Pancreas (tissue), 10 donors: ENCODE measurements at places on chromosomes 16 and 17.

GRCh38 chr16:23561586-23561985, 4.1 kb downstream of the UBFD1 start:
- no peak for DNase-seq
- no peak overlapping the region for H3K27ac ChIP-seq
- H3K36me3 ChIP-seq: peaks cover 20% of the 10 kb centered on the region

DNA sequence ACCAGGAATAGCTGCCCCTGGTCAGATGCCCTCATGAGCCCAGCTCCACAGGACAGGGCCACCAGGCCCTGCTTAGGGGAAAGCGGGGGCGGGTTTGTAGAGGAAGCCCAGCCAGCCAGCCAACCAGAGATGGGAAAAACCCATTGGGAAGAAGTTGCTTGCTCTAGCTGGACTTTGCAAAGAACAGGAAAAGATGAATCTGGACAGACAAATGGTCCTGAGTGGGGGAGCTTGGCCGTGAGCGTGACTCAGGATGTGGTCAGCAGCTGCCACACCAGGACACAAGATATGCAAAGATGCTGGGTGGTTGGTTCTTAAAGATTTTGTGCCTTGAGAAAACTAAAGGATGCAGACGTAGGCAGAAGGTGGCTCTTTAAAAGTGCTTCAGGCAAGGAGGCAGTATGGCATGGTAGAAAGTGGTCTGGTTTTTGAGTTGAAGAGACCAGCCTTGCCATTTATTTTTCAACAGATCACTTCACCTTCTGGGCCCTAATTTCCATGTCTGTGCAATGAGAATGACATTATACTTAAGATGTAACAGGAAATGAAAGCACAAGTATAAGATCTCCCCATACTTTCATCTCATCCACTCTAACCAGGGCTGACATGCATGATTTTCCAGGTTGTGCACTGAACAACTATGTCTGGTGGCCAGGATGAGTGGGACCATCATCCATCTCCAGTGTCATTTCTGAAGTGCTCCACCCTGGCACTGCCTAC, 27.8 kb upstream of the HEATR6 start:
- no peak for DNase-seq
- no peak overlapping the region for H3K27ac ChIP-seq
- H3K4me1 ChIP-seq: no peaks in the 10 kb centered on the region
- no peak overlapping the region for H3K4me3 ChIP-seq

- no peak overlapping the region for H3K4me3 ChIP-seq
- no peak for DNase-seq
- no peaks in the 10 kb centered on the region for H3K27me3 ChIP-seq
- H3K27ac ChIP-seq: no peak overlapping the region
These were observed 30.4 kb downstream of the ABCC1 start for GRCh38 chr16:15979801-15980200.

DNA sequence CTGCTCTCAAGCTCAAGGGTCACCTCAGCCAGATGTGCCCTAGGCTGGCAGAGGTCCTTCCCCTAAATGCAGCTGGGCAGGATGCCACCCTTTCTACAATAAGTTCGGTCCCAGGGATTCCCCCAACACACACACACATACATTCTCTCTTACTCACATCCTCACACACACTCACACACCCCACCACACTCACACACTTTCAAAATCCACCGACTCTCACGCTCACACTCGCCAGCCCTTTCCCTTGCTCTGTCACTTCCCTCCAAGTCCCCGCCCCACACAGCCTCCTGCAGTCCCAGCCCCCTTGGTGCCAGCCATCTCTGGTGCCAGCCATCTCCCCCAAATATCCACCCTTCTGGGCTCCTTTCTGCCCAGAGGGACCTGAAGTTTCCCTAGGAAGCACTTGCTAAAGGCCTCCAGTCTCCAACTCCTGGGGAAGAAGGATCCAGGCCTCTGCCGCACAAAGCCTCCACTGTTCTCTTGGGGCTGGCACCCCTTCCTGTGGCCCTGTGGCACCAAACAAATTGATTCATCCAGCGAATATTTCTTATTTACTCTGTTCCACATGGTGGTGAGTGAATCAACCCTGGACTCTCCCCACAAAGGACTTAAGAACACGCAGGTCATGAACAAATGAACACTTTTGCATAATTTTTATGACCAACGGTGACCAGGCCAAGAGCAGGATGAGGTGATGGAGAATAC, 3.8 kb upstream of the USP36 start:
- H3K36me3 ChIP-seq: no peaks in the 10 kb centered on the region
- no peaks in the 10 kb centered on the region for H3K27me3 ChIP-seq
- DNase-seq: peak; percentile 26
- H3K27ac ChIP-seq: no peak overlapping the region
- H3K4me1 ChIP-seq: peaks cover 7% of the 10 kb centered on the region
- no peak overlapping the region for H3K4me3 ChIP-seq

- H3K27ac ChIP-seq: peak overlapping the region; percentile 50
- no peak overlapping the region for H3K4me3 ChIP-seq
- H3K27me3 ChIP-seq: no peaks in the 10 kb centered on the region
- peaks cover 9% of the 10 kb centered on the region for H3K4me1 ChIP-seq
These were observed 13.1 kb downstream of the CCR7 start for GRCh38 chr17:40551879-40552768.

DNA sequence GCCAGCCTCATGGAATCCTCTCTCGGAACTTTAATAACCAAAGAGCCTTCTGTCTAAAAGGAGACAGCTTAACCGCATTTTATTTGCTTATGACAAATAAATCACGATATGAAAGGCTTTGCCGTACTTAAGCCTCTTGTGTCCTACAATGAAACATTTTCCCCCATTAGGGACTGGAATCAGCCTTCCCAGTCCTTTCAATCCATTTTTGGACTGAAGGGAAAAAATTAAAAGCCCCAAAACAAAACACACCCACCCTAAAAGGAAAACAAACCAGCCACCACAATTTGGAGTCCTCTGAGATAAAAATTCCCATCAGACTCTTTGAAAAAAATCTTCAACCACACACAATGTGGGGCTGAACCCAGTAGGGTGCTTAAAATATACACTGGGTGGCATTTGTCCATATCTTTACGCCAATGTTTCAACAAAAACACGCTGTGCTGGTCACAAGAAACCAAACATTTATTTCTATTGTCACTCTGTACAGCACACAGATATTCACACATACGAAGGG, 3.0 kb downstream of the HOXB4 start:
- no peak overlapping the region for H3K4me3 ChIP-seq
- H3K27me3 ChIP-seq: peaks cover 54% of the 10 kb centered on the region
- no peaks in the 10 kb centered on the region for H3K4me1 ChIP-seq

GRCh38 chr17:9814337-9814945, 7.4 kb downstream of the GSG1L2 start:
- H3K4me1 ChIP-seq: no peaks in the 10 kb centered on the region
- H3K27ac ChIP-seq: no peak overlapping the region
- H3K27me3 ChIP-seq: no peaks in the 10 kb centered on the region
- no peak for DNase-seq

- no peaks in the 10 kb centered on the region for H3K36me3 ChIP-seq
- H3K4me3 ChIP-seq: no peak overlapping the region
- no peaks in the 10 kb centered on the region for H3K27me3 ChIP-seq
- H3K27ac ChIP-seq: no peak overlapping the region
- no peaks in the 10 kb centered on the region for H3K4me1 ChIP-seq
These were observed 66.8 kb downstream of the DNAH3 start for GRCh38 chr16:21083729-21084268.

DNA sequence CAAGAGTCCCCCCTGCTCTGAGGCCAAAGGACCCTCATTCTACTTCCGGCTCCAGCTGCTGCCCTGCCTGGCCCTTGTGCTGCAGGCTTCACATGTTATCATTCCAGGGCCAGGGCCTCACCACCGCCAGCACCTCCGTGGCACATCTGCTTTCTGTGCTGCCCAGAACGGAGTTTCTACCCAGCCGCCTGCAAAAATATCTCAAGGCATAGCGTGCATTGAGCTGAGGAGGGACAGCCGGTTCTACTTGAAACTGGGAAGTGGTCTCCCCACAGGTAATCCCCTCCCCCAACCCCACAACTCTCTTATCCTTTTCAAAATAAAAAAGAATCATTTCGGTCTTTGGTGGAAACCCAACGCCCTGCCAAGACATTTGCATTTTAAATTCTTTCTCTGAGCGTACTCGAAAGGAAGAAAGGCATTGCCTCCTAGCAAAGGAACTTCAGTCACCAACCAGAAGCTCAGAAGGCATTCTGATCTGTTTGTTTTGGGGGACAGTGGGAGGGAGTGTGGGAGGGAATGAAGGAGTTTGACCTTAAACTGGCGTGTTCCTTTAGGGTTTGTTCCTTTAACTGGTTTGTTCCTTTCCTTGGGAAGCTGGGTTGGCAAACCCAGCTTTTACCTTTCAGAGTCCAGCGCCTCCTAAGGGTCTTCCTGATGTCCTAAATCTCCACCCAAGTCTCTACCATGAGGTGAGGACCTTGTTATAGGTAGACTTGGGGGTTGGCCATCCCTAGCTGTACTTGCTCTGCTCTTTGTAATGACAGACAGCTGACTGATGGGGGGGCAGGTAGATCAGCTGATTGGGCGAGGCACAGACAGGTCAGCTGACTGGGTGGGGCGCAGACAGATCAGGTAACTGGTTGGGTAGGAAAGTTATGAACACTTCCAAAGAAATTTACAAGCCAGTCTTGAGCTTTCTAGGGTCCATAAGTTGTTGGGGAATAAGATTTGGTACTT, 33.4 kb upstream of the PIK3R6 start:
- no peaks in the 10 kb centered on the region for H3K4me1 ChIP-seq
- no peak for DNase-seq
- no peak overlapping the region for H3K4me3 ChIP-seq
- H3K27ac ChIP-seq: no peak overlapping the region
- peaks cover 10% of the 10 kb centered on the region for H3K27me3 ChIP-seq

- no peaks in the 10 kb centered on the region for H3K27me3 ChIP-seq
- H3K36me3 ChIP-seq: peaks cover 2% of the 10 kb centered on the region
- H3K4me3 ChIP-seq: peak overlapping the region; percentile 56
- peaks cover 17% of the 10 kb centered on the region for H3K4me1 ChIP-seq
These were observed 7.9 kb downstream of the KDM6B start for GRCh38 chr17:7841915-7842379.

DNA sequence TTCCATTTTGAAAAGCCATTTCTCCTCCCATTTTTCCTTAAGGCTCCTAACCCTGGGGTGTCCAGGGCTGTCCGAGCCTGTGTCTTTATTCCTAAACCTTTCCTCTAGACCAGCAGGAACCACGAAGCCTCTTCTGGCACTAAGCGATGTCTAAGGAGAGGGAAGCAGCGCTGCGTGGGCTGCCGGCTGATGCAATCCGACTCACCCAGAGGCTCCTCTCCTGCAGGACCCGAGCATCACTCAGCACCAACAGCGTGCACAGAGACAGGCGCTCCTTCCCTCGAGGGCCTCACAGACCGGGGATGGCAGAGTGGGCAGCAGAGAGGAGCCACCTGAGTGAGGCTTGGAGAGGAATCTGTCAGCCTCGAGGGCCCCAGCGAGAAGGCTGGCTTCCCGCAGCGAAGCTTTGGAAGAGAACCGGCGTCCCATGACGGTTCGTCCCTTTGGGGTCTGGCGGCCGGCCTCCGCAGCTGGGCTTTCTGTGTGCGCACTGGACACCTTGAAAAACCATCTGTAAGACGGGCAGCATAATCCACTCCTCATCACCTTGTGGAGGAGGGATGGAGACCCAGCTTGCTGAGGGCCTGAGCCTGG, 174.3 kb downstream of the FOXL1 start:
- H3K4me1 ChIP-seq: no peaks in the 10 kb centered on the region
- H3K4me3 ChIP-seq: no peak overlapping the region
- H3K36me3 ChIP-seq: no peaks in the 10 kb centered on the region
- H3K27me3 ChIP-seq: no peaks in the 10 kb centered on the region
- no peak for DNase-seq

- no peak overlapping the region for H3K27ac ChIP-seq
- H3K4me1 ChIP-seq: no peaks in the 10 kb centered on the region
- peaks cover 28% of the 10 kb centered on the region for H3K36me3 ChIP-seq
These were observed 225.3 kb downstream of the KATNIP start for GRCh38 chr16:27775254-27775653.

DNA sequence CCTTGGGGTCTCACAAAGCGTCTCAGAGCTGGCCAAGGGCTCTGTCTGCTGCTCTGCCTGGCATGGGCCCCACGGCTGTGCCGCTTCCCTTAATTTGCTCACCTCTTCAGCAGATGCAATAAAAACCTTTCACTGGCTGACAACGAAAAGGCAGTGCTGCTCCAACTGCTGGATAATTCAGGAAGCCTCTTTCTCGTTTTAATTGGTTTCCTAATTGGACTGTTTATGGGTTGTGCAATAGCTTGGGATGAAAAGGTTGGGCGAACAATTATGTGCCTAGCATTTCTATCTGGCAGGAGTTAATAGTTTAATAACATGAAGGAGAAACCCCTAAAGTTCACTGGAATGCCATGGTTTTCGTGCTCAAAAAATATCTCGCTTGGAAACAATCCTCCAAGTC, 234.1 kb upstream of the IRX5 start:
- DNase-seq: no peak
- H3K36me3 ChIP-seq: no peaks in the 10 kb centered on the region
- H3K27me3 ChIP-seq: no peaks in the 10 kb centered on the region

- no peaks in the 10 kb centered on the region for H3K36me3 ChIP-seq
- no peak overlapping the region for H3K27ac ChIP-seq
- H3K27me3 ChIP-seq: no peaks in the 10 kb centered on the region
- H3K4me1 ChIP-seq: no peaks in the 10 kb centered on the region
- H3K4me3 ChIP-seq: no peak overlapping the region
These were observed 542 bp downstream of the GUCY2D start for GRCh38 chr17:8002721-8003593.

DNA sequence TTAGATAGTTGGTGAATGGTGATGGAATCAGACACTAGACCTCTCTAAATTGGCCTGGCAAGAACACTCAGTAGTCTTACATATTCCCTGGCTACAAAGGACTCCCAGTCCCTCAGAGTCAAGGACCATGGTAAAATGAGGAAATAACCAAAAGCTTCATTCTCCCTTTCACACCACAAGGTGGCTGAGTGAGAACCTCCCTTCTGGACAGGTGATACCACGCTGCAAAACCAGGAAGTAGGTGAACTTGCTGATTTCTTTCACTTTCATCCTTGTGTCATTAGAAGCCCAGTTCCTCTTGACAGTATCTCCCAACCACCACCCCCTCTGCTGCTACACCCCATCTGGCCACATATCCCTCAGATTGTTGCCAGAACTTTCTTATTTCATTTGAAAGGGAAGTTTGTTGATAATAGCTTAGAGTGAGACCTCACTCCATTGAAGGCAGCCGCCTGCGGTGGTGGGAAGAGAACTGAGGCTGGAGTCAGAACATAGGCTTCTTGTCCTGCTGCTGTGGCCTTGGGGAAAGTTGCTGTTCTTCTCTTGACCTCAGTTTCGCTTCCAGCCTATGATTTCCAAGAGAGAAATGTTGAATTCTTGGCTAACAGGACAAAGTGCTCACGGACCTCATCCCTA, 290.6 kb upstream of the CCL2 start:
- H3K4me3 ChIP-seq: no peak overlapping the region
- no peaks in the 10 kb centered on the region for H3K36me3 ChIP-seq
- H3K27me3 ChIP-seq: no peaks in the 10 kb centered on the region
- H3K4me1 ChIP-seq: no peaks in the 10 kb centered on the region

GRCh38 chr17:5699814-5700213, 115.5 kb upstream of the NLRP1 start:
- no peaks in the 10 kb centered on the region for H3K4me1 ChIP-seq
- no peaks in the 10 kb centered on the region for H3K27me3 ChIP-seq
- no peak for DNase-seq
- H3K4me3 ChIP-seq: no peak overlapping the region
- no peak overlapping the region for H3K27ac ChIP-seq

- H3K4me1 ChIP-seq: no peaks in the 10 kb centered on the region
- H3K36me3 ChIP-seq: peaks cover 34% of the 10 kb centered on the region
- no peak overlapping the region for H3K4me3 ChIP-seq
- no peaks in the 10 kb centered on the region for H3K27me3 ChIP-seq
- no peak overlapping the region for H3K27ac ChIP-seq
- no peak for DNase-seq
These were observed 68.2 kb downstream of the PLD6 start for GRCh38 chr17:17137731-17138585.
